ENCODE measurements at places on chromosomes 13 and 19.

GRCh38 chr19:8028951-8029491 is 23.5 kb upstream of the CCL25 start:
- DNase-seq: no peak

- DNase-seq: no peak
Measured at GRCh38 chr19:30671622-30672051, 299.5 kb downstream of the ZNF536 start.

GRCh38 chr13:48302871-48303358 is 636 bp upstream of the RB1 start:
- no peak for DNase-seq

DNA sequence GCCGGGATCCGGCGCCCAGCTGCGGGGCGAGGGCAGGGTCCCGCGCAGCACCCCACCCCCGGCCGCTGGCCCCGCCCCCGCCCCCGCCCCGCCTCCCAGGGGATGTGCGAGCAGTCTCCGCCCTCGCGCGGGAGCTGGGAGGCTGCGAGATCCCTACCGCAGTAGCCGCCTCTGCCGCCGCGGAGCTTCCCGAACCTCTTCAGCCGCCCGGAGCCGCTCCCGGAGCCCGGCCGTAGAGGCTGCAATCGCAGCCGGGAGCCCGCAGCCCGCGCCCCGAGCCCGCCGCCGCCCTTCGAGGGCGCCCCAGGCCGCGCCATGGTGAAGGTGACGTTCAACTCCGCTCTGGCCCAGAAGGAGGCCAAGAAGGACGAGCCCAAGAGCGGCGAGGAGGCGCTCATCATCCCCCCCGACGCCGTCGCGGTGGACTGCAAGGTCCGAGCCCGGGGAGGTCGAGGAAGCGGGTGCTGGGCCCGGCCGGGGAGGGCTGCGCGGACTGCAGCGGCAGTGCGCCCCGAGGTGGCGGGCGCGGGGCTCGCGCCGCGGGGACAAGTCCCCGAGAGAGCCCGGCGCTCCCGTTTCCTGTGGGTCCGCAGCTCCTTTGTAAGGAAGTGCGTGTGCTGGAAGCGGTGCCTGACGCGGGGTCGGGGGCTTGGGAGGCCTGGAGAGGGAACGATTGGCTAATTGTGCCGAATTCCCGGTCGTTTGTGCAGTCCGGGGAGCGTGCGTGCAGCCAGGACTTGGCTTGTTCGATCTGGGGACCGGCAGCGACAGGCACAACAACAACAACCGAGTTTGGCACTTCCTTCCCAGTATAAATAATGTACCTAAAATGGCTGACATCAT is at the start of gene ITM2B:
ITM2B (plus strand) TSS at position 161 of the 843 bp plus-strand sequence; CDS start at position 316, 155 bp downstream.
- peak; percentile 57 for DNase-seq

DNA sequence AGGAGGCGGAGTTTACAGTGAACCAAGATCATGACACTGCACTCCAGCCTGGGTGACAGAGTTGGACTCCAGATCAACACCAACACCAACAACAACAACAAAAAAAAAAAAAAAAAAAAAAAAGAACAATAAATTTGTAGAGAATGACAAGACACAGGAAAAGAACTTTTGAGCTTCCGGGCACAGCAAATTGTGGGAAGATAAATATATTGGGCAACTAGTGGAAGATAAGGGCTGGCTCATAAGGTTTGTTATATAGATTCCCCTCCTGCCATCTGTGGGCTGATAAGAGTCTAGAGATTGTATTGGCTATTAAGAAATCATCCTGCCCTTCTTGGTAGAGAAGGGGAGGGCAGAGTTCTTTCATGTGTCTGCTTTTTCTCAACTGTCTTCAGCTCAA is 33.1 kb upstream of the CYP2S1 start:
- no peak for DNase-seq

- DNase-seq: peak; percentile 86
Measured at GRCh38 chr19:51473009-51473707, 5.2 kb upstream of the CEACAM18 start.

DNA sequence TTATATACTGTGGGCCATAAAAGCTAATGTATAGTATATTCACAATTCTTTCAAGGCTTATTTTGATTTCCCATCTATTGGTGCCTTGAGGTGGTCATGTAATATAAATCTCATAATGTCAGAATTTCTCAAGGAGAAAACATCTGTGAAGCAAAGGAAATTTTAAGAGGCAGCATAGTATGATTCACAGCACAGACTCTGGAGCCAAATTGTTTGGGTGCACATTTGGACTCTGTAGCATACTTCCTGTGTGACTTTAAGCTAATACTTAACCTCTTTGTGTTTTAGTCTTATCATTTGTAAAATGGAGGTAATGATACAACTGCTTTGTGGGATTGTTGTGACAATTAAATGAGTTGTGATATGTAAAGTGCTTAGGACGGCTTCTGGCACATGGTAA is 67.6 kb downstream of the PIBF1 start:
- no peak for DNase-seq

DNA sequence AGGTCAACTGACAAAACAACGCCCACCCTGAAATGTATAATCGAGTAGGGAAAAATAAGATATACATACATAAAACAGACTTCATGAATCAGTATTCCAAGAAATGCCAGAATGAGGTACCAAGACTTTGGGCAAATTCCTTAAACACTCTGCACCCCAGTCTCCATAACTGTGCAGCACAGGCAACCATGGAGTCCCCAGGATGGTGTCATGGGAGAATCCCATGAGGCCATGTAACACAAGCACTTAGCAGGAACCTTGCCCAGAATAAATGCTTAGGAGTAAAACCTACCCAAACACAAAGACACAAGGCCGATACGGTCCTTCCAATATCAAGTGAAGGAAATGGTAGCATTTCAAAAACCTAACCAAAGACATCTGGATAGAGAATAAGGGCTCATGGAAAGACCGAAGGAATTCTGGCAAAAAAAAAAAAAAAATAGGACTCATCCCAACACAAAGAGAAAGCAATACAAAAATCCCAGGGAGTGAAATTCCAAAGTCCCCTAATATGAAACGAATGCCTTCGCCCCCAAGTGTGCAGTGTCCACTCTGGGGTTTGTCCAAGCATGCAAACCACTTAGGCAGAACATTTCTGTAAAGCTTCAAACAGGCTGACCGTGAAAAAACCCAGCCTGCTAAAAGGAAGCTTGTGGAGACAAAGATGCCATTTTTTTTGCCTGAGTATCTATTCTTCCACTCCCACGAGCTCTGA is 11.1 kb downstream of the ZC3H4 start:
- DNase-seq: no peak

GRCh38 chr19:5307655-5308054 is 33.0 kb downstream of the PTPRS start:
- DNase-seq: no peak

- DNase-seq: no peak
Measured at GRCh38 chr19:39150235-39150634, 24.6 kb downstream of the PAK4 start.

- DNase-seq: no peak
Measured at GRCh38 chr19:13962699-13963602, 10.6 kb downstream of the DCAF15 start.

GRCh38 chr19:19751846-19752245 is 18.9 kb upstream of the ZNF14 start:
- DNase-seq: no peak

GRCh38 chr19:52398081-52398441 is 412 bp downstream of the ZNF528 start:
- no peak for DNase-seq

GRCh38 chr13:56134524-56134923 is 1006.2 kb upstream of the PRR20A start:
- DNase-seq: no peak

Data from stimulated activated CD4-positive, alpha-beta T cell treated with anti-CD3 and anti-CD28 coated beads, Interleukin-4, amount 100 ng/mL, for 4 hours (primary cell).